ENCODE measurements at places on chromosomes 5 and 9. TPM values are rescaled to one million over a fixed set of nuclear protein-coding genes. Genes with fewer than 3 reads are reported as not detected.

The REEP2 gene
- 3.6 TPM for polyA plus RNA-seq

The DOCK2 gene
- 0.29 TPM for polyA plus RNA-seq

GRCh38 chr5:107957051-107957450, 286.3 kb upstream of the EFNA5 start:
- DNase-seq: no peak

- peak; percentile 4 for DNase-seq
Measured at GRCh38 chr9:32431940-32432555, 47.6 kb downstream of the ACO1 start.

GRCh38 chr9:93081931-93082330, 14.1 kb upstream of the CARD19 start:
- DNase-seq: no peak

GRCh38 chr9:99436616-99437015, 214.5 kb downstream of the SEC61B start:
- DNase-seq: no peak

- peak; percentile 31 for DNase-seq
Measured at GRCh38 chr5:33834334-33834733, 57.5 kb downstream of the ADAMTS12 start.

- DNase-seq: peak; percentile 73
Measured at GRCh38 chr9:35669331-35670145, 4.2 kb upstream of the CA9 start.

DNA sequence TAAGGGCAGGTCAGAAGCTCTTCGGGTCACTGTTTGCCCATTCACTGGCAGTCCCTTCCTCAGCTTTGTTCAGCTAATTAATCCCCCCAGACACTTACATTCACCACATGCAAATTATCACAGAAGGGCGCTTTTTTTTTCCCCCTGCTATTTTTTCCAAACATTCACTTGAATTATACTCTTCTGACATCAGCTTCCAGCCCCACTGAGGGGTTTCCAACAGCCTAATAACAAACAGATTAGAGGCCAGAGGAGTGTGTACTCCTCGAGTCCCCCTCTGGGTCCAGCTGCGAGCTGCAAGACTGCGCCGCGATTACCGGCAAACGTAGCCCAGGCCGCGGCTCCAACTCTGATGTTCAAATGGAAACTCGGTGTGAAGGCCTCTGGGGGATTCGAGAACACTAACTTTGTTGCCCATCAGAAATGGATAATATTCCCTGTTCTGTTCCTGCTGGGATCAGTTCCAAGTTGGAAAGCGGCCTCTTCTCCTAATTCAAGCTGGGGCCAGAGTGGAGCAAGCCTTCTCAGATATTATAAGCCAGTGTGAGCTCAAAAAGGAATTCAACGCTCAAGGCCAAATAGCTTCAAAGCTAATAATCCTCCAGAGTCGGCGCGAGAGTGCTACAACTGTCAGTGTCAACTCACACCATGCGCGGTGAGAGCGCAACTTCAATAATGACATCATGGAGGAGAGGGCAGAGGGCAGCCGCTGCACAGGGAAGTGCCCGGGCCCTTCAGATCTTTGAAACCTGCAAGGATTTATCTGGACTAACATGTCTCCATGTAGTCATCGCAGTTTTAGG, 560.8 kb downstream of the BNC2 start:
- DNase-seq: no peak

DNA sequence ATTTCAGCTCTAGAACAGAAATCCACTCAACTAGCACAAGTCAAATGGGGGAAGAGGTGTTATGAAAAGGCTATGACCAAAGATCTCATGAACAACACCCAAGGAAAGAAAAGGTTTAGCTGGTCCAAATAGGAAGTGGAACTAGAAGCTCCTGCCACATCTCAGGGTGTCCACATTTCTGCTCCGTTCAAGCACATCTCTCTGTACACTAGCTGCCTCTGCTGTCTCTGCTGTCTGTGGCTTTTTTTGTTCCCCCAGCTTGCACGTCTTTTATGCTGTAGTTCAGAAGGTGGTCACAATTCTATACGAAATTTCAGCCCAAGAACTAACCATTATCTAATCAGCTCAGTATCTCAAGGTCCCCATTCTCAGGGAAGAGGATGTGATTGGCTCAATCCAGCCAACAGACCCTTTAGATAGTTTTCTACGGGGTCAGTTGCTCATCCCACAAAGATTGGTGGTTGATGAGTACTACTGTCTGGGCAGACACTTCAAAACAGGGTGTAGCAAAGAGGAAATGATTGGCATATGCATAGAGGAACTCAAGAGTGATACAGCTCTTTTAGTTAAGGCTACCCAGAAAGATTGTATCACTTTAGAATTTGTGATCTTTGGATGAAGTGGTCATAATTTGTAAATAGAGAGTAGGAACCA, 44.0 kb downstream of the FANCC start:
- DNase-seq: no peak

DNA sequence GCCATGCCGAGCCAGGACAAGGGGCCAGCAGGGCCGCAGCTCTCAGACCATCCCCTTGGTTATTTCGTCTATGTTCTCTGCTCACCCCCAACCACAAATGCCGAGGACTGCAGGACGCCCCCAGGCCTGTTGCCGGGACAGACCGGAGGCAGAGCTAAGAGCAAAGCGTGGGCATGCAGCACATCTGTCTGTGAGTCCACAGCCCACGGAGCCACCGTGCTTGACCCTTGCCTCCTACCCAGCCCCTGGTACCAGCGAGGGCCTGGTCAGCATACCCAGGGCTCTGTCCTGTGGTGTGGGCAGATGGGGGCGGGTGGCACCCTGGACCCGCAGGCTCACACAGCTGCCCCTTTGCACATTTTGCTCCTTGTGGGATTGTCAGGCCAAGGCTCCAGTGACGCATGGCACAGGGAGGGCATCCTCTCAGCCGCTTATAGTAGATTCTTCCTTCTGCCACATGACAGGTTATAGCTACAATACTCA, 4.7 kb downstream of the BRD3 start:
- DNase-seq: no peak
